ENCODE measurements at places on chromosomes 1 and 21.

DNA sequence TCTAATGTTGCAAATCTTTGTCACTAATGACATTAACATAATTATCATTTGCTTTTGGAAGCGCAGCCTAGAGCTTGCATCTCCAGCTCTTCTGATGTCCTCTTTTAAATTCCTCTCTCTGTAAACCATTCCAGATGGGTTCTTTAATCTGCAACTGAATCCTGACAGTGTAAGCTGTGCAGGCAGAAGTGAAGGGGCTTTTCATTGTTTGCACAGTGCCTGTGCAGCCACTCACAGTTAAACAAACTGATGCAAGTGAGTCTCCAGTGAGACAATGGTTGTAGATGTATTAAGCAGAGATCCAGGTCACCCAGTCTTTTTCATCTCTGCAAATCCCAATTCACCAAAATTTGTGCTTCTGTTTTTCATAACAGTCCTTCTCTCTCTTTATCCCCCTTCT is 22.5 kb upstream of the FCRL5 start:
- DNase-seq = no peak

DNA sequence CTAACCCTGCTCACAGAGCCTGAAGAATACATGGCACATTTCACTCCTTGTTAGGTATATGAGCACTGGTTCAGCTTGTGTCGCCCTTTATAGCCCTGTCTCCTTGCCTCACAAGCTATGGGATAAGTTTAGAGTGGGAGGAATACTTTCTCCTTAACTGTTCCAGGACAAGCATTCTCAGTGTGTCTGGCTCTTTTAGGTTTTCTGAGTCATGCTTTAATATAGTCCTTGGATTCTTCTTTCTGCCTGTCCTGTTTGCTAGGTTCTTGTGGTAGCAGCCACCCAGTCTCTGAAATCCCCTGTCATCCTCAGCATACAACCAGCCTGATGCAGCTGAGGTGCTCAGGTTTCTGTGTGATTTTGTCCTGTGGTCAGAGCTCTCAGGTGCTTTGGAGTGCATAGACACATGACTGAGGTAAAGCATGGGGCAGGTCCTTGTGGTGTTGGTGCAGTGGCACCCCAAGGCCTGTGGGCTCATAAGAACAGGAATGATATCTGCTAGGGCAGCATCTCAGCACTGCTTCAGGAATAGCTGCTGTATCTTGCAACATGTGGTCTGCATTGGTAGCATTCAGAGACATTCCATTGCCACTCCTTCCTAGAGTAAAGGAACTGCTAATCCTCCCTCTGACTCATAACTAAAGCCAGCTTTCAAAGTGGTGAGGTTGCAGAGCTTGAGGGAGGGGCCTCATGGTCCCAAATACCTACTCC is 14.2 kb upstream of the CASQ2 start:
- DNase-seq = no peak

GRCh38 chr1:113456967-113457366 is 66.7 kb downstream of the MAGI3 start:
- no peak for DNase-seq

DNA sequence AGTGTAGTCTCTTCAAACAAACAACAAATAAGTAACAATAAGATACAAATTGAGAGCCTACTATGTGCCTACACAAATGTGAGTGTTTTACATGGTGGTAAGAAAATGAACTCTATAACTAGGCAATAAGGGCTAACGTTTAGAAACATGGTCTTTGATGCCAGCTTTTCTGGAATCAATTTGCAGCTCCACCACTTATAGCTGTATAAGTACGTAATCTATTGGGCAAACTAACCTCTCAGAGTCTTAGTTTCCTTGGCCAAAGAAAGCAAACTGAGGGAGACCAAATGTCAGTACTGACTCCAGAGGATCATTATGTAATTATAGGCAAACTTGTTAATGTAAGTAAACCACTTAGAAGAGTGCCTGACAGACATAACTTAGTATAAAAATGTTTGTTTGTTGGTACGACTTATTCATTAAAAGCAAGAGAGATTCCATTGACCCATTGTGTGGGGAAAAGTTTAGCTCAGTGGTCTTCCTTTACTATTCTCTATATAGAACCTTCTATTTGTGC is 59.7 kb downstream of the LBR start:
- DNase-seq = no peak

- no peak for DNase-seq
Measured at GRCh38 chr1:48493970-48494769, 22.2 kb upstream of the SPATA6 start.

- no peak for DNase-seq
Measured at GRCh38 chr21:44085491-44086321, 21.5 kb upstream of the PWP2 start.

DNA sequence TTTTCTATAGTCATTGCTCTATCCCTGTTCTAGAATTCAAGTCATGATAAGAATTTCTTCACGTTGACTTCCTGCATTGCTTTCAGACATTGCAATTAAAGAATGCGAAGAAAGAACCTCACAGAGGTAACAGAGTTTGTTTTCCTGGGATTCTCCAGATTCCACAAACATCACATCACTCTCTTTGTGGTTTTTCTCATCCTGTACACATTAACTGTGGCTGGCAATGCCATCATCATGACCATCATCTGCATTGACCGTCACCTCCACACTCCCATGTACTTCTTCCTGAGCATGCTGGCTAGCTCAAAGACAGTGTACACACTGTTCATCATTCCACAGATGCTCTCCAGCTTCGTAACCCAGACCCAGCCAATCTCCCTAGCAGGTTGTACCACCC is 10.6 kb downstream of the APCS start:
- no peak for DNase-seq

- DNase-seq = no peak
Measured at GRCh38 chr1:17610713-17611112, 71.2 kb downstream of the ARHGEF10L start.

DNA sequence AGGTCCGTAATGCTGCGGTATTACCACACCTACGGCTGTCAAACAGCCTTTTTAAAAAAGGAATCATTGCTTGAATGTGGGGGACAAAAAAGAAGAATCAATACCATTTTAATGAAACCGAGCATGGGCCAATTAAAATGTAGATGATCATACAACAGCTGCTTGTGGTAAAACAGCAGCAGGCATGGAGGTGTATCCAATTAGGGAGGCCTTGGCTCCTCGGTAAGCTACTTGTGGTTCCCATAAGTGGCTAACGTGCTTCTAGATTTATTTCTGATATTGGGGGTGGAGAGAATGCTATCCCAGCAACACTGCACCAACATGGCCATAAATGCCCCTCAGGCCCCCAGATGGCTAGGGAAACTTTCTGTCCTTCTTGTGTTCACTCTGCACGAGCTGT is 1.8 kb downstream of the PTPN14 start:
- no peak for DNase-seq

DNA sequence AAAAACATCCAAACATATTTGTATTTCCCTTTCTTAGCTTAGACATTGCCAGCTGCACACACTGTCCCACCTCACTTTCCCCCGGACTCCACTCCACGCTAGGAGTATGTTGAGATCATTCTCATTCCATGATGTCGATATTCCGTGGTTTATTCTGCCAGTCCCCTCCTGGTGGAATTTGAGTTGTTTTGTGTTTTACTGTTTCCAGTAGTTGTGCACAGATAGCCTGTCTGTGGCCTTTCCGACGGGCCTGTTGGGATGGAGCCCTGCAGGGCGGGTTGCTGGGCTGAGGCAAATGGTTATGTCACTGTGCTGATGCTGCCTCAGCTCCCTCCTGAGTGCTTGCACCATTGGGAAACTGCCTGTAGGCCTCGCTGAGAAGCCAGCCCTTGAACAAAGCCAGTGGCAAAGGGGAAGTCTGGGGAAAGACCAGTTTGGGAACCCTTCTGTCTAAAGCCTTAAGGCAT is 12.8 kb downstream of the TRAPPC10 start:
- no peak for DNase-seq

DNA sequence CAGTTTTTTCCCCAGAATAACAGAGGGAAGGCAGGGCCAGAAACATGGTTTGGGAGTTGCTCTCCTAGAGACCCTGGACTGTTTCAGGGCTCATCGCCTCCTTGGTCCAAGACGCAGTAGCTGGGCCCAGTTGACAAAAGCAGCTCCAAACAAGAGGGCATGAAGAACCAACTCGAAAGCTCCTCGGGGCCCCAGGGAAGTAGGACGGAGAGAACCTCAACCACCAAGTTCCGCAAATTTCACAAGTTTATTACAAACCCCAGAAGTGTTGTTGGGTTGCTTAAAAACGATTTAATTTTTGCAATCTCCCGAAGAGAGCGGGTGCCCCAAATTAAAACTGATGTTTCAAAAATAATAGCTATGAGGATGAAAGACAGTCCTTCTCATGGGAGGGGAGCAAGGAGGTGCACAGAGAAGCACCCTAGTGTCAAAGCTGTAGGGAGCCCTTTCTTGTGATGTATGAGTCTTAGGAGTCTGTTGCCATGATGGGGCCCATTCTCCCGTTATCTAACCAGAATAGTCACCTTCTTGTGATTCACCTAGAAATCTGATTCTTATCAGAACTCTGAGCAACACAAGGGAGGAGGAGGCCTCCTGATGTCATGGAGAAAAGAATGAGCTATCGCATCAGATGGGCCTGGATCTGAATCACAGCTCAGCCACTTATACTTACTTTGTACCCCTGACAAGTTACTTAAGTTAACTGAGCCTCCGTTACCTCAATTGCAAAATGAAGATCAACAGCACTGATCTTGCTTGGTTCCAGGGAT is 165.7 kb upstream of the IRF2BP2 start:
- DNase-seq = no peak

DNA sequence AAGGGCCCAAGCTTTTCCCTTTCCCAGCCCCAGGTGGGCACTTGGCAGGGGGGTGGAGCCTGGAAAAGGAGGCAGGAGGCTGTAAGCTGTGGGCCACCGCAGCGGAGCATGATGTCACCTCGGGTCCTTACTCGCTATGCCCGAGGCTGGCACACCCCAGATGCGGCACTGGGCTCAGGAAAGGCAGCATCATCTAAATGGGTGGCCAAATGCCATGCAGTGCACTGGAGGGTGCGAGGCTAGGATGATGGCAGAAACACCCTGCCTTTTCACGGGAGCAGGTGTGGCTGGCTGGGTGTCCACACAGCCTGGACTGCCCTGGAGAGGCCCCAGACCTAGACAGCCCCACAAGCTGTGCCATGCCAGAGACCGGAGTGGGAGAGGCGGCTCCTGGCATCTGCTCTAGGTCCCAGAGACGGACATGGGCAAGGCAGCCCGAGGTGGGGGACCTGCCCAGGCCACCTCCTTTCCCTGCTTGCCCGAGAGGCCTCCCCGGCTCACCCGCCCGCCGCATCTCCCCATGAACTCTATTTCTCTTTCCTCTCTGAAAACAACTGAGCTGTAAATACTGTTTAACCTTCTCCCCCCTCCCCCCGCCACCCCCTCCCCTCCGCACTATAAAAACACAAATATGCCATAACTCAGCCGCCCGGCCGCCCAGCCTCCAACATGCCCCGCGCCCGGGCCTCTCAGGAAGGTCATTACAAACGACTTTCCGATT is 124.7 kb downstream of the CASZ1 start:
- no peak for DNase-seq

- peak; percentile 19 for DNase-seq
Measured at GRCh38 chr1:20440785-20441200, 45.2 kb downstream of the CAMK2N1 start.
